Activated CD4-positive, alpha-beta T cell treated with anti-CD3 and anti-CD28 coated beads, Interleukin-2, amount 10 ng/mL, durations not matched to agents 7 days and 5 days (primary cell): ENCODE measurements at places on chromosomes 7 and 10. TPM values are rescaled to one million over a fixed set of nuclear protein-coding genes. Genes with fewer than 3 reads are reported as not detected.

DNA sequence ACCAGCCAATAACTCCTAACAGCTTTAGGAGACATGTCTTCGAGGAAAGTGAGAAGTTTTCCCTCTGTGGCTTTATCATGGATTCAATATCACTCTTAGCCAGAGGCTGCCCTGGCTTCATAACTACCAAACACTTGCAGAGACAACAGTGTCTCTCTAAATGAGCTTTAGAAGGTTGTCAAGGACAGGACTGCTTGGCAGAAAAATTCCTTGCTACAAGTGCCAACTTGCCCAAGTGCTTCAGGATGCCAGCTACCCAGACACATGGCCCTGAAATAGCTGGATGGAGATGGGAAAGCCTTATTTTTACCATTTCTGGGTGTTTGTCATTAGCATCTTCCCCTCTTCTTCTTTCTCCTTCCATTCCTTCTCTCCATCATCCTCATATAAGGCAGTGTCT is 137.1 kb upstream of the MDFIC start:
- H3K36me3 ChIP-seq, result no peaks in the 10 kb centered on the region
- DNase-seq, result no peak
- H3K27ac ChIP-seq, result no peak overlapping the region
- no peak overlapping the region for H3K4me3 ChIP-seq

The NUTM2D gene
- total RNA-seq, result 2.1 TPM

DNA sequence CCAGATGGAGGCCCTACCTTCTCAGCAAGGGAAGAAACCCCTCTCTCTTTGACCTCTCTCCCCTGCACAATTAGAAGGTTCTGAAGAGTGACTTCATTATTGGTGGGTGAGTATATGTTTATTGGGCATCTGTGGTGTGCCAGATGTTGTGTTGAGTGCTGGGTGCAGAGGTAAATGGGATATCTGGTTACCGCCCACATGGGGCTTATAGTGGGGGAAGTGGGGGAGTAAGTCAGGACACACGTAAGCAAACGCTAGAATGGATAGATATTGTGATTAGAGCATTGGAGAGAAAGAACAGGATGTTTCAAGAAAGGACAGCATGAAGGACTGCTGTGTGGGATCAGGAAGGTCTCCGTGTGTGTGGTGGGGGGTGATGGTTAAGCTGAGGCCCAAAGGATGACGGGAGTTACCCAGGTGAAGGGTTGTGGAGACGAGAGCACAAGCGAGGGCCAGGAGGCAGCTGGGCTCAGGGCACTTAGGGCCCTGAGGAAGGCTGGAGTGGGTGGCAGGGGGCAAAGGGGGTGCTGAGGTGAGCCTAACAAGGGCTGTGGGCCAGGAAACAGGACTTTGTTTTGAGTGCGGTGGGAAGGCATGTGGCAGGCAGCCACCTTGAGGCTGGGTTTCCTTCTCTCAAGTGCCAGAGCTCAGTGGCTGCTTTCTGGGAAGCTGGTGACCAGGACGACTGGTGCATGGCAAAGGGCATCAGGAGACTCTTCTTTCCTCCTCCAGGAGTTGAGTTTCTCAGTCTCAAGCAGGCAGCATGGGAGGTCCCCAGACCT is 299.9 kb downstream of the RPS24 start:
- no peak overlapping the region for H3K27ac ChIP-seq
- H3K4me1 ChIP-seq, result no peaks in the 10 kb centered on the region
- peaks cover 3% of the 10 kb centered on the region for H3K27me3 ChIP-seq
- H3K36me3 ChIP-seq, result no peaks in the 10 kb centered on the region
- DNase-seq, result no peak
- H3K4me3 ChIP-seq, result no peak overlapping the region

The PILRB gene
- total RNA-seq, result 56.2 TPM

DNA sequence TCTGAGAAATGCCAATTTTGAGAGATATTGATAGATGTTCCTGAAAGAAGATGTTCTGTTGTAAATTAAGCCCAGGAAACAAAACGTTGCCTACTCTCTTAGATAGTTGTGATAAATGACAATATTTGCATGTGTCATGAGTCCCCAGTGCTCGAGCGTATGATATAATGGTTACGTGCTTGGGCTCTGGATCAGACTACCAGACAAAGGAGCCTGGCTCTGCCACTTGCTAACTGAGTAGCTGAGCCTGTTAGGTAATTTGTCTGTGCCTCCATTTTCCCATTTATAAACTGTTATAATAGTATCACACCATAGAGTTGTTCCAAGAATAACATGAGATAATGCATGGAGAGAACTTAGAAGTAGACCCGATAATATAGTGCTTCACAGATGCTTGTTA is 1.8 kb downstream of the A1CF start:
- H3K36me3 ChIP-seq, result no peaks in the 10 kb centered on the region
- peaks cover 17% of the 10 kb centered on the region for H3K27me3 ChIP-seq
- no peak overlapping the region for H3K27ac ChIP-seq
- DNase-seq, result no peak
- H3K4me1 ChIP-seq, result no peaks in the 10 kb centered on the region

DNA sequence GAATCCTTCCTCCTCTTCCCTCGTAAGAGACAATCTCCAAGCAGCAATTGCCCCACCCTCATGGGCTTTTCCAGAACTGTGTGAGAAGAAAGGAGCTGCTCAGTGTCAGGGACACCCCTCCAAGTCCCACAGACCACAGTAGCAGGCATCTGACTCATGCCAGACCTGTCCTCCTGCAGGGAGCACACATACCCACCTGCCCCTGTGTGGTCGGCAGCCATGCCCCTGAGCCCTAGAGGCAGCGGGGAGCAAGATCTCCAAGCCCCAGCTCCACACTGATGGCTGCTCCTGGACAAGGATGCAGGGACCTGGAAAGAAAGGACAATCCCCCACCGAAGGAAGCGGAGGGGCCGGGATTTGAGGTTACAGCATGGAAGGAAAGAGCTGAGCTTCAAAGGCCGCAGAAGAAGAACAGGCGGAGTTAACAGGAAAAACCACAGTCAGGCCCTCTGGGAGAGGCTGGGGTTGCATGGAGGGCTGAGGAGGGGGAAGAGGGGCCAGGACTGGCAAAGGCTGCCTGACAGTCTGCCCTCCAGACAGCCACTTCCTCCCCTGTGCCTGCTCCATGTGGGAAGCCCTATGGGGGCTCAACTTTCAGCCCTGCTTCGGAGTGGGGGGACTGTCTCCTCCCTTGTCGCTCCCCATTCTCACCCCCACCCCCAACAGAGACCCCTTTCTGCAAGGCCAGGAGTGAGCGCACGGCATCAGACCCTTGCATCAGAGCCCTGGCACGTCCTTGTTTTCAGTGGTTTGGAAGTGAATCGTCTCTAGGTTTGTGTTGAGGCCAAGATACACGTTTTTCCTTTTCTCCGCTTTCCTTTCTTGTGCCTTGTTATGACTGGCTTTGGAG is 46.8 kb downstream of the ASB13 start:
- H3K27me3 ChIP-seq, result no peaks in the 10 kb centered on the region
- H3K27ac ChIP-seq, result peak overlapping the region; percentile 31
- H3K4me1 ChIP-seq, result peaks cover 3% of the 10 kb centered on the region
- no peaks in the 10 kb centered on the region for H3K36me3 ChIP-seq
- H3K4me3 ChIP-seq, result no peak overlapping the region

The HOXA3 gene
- total RNA-seq, result not detected

GRCh38 chr10:69123747-69124562 is at the start of gene VPS26A:
VPS26A (plus strand) TSS chr10:69124178; CDS start chr10:69124278, 100 bp downstream.
- H3K36me3 ChIP-seq, result no peaks in the 10 kb centered on the region
- H3K4me3 ChIP-seq, result peak within 1 kb of the TSS; percentile 90
- H3K27me3 ChIP-seq, result no peaks in the 10 kb centered on the region
- peak within 1 kb of the TSS; percentile 96 for H3K27ac ChIP-seq
- peaks cover 27% of the 10 kb centered on the region for H3K4me1 ChIP-seq

The STAG3 gene
- total RNA-seq, result 24.2 TPM

The HSPA12A gene
- total RNA-seq, result 0.08 TPM

The ZMIZ1 gene
- total RNA-seq, result 31.5 TPM

The OR2A7 gene
- total RNA-seq, result 3.5 TPM

DNA sequence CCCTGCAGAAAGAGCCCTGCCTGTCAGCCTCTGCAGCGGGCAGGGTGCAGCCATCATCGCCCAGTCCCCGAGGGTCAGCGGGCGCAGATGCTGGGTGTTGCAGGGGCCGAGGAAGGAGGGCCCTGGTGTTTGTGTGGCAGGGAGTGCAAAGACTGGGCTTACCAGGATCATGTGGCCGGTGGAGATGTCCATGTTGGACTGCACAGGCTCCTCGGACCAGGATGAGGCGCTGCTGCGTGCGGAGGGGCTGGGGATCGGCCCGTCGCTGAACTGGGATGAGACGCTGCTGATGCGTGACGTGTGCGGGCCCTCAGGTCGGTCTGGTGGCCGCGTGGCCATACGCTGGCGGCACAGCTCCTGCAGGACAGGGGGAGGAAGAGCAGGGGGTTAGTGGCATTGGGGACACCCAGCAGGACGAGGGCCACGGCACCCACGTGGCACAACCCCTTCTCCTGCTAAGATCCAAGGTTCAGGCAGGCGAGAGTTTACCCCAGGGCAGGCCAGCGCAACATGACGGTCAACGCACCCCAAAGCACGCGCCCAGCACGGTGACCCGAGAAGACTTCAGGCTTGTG is 319.5 kb downstream of the DNAJB6 start:
- no peaks in the 10 kb centered on the region for H3K36me3 ChIP-seq
- H3K4me3 ChIP-seq, result no peak overlapping the region
- H3K27me3 ChIP-seq, result no peaks in the 10 kb centered on the region
- no peak overlapping the region for H3K27ac ChIP-seq
- no peak for DNase-seq

The C10orf62 gene
- not detected for total RNA-seq

The LMOD2 gene
- total RNA-seq, result not detected

The C10orf67 gene
- not detected for total RNA-seq

DNA sequence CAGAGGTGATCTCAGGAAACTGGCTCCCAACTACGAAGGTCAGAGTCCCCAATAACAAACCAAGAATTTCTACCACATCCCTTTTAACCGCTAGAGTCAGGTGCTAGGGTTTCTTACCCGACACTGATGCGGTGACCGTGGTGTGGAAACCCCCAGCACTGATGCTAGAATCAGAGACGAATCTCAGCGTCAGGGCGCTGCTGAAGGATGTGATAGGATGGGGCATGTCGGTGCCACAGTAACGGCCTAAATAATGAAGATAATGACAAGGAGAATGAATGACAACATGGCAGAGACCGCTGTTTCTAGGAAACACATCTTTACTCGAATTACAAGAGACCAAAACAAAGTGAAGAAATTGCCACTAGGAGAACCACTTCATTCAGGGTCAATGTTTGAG is 131.1 kb upstream of the RSU1 start:
- peaks cover 32% of the 10 kb centered on the region for H3K4me1 ChIP-seq
- H3K36me3 ChIP-seq, result no peaks in the 10 kb centered on the region
- H3K4me3 ChIP-seq, result no peak overlapping the region
- H3K27ac ChIP-seq, result no peak overlapping the region

- no peaks in the 10 kb centered on the region for H3K36me3 ChIP-seq
- no peak for DNase-seq
- no peaks in the 10 kb centered on the region for H3K4me1 ChIP-seq
- no peak overlapping the region for H3K27ac ChIP-seq
- no peaks in the 10 kb centered on the region for H3K27me3 ChIP-seq
These were observed 138.7 kb upstream of the ADO start for GRCh38 chr10:62665771-62666170.

GRCh38 chr7:29322023-29322712 is 127.6 kb downstream of the CHN2 start:
- H3K27ac ChIP-seq, result no peak overlapping the region
- H3K4me1 ChIP-seq, result no peaks in the 10 kb centered on the region
- DNase-seq, result no peak
- H3K27me3 ChIP-seq, result peaks cover 8% of the 10 kb centered on the region

DNA sequence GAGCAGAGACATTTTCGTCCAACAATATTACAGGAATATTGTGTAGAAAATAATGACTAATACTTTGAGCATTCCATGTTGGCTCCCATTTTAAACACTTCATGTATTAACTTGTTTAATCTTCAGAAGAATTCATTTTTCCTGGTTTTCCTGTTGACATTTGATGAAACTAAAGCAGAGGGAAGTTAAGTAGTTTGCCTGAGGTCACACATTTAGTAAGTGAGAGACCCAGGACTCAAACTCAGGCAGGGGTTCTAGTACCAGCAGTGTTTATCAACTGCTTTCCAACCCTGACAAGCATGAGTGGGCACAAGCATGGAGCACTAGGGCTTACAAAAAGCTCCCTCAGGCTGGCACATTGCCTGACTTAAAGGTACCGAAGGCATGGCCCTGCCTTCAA is 719.1 kb downstream of the AUTS2 start:
- H3K36me3 ChIP-seq, result peaks cover 6% of the 10 kb centered on the region
- H3K27me3 ChIP-seq, result peaks cover 3% of the 10 kb centered on the region
- no peak overlapping the region for H3K4me3 ChIP-seq
- H3K4me1 ChIP-seq, result peaks cover 47% of the 10 kb centered on the region

DNA sequence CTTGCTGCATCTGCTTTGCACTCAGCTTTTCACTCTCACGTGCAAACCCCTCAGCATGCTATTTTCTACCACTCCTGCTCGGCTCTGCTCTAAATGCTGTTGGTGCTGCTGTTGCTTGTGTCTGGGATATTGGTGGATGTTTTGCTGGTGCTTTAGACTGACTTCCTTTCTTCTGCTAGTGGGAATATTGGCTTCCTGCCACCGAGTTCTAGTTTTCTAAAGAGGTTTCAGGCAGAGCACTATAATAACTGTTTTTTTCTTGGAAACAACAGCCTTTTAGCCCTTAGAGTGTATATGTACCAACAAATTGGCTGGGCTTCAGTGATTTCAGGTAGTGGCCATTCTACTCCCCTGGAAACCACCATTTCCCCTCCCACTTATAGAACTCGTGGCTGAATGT is 27.8 kb downstream of the TMEM236 start:
- no peaks in the 10 kb centered on the region for H3K4me1 ChIP-seq
- H3K27ac ChIP-seq, result no peak overlapping the region
- H3K4me3 ChIP-seq, result no peak overlapping the region
- no peak for DNase-seq

The NSUN5 gene
- 63.2 TPM for total RNA-seq

The KLF14 gene
- not detected for total RNA-seq

GRCh38 chr7:33356336-33356735 is 227.0 kb downstream of the BBS9 start:
- H3K27ac ChIP-seq, result no peak overlapping the region
- DNase-seq, result no peak
- no peaks in the 10 kb centered on the region for H3K36me3 ChIP-seq
- H3K4me3 ChIP-seq, result no peak overlapping the region

The KIAA1217 gene
- total RNA-seq, result 0.32 TPM

GRCh38 chr10:80465839-80466590 is 11.9 kb downstream of the TSPAN14 start:
- H3K27me3 ChIP-seq, result no peaks in the 10 kb centered on the region
- peak overlapping the region; percentile 67 for H3K4me3 ChIP-seq

The FBXO24 gene
- total RNA-seq, result 1.3 TPM

GRCh38 chr7:110750931-110751605 is 339.9 kb upstream of the LRRN3 start:
- peaks cover 8% of the 10 kb centered on the region for H3K36me3 ChIP-seq
- no peak overlapping the region for H3K4me3 ChIP-seq
- no peaks in the 10 kb centered on the region for H3K4me1 ChIP-seq
- H3K27me3 ChIP-seq, result peaks cover 2% of the 10 kb centered on the region
- H3K27ac ChIP-seq, result no peak overlapping the region

The SFR1 gene
- total RNA-seq, result 13.6 TPM

DNA sequence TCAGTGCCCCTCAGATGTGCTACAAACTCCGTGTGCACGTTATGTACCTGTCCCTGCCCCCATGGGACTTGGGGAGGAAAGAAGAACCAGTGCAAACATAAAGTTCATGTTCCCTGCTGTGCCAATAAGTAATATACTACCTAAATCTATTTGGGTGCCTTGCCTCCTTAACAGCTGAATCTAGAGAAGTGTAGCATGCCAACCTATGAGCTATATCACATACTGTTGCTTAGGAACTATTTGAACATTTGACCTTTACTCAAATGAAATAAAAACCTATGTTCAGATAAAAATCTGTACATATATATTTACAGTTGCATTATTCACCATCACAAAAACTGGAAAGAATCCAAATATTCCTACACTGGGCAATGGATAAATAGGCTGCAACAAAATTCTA is 9.8 kb downstream of the POT1 start:
- H3K27ac ChIP-seq, result no peak overlapping the region
- H3K27me3 ChIP-seq, result no peaks in the 10 kb centered on the region
- peaks cover 18% of the 10 kb centered on the region for H3K36me3 ChIP-seq
- no peak overlapping the region for H3K4me3 ChIP-seq
